Fibroblast of the aortic adventitia (primary cell): ENCODE measurements at places on chromosomes 7 and 10. TPM values are rescaled to one million over a fixed set of nuclear protein-coding genes. Genes with fewer than 3 reads are reported as not detected.

Gene LIPM
- total RNA-seq = 0.82 TPM in 1 of 2 replicates, not detected in the other

Gene OR9A2
- not detected in 2 replicates for total RNA-seq

Gene TAX1BP1
- total RNA-seq = 94.9 and 102 TPM in 2 replicates

Gene DPCD
- total RNA-seq = 46.3 and 76.9 TPM in 2 replicates

Gene LGI1
- 0.16 and 0.18 TPM in 2 replicates for total RNA-seq

Gene BAG3
- 7.8 and 19.2 TPM in 2 replicates for total RNA-seq

Gene SPDYE1
- total RNA-seq = not detected in 2 replicates

Gene KNDC1
- total RNA-seq = under 0.01 and 0.41 TPM in 2 replicates

Gene TET1
- total RNA-seq = 3.3 and 9.3 TPM in 2 replicates

Gene MRLN
- not detected in 2 replicates for total RNA-seq

Gene YKT6
- total RNA-seq = 72.0 and 99.4 TPM in 2 replicates

Gene CAV1
- total RNA-seq = 154 and 598 TPM in 2 replicates

Gene CHRM2
- 1.2 and 26.4 TPM in 2 replicates for total RNA-seq

Gene LRMDA
- 3.6 and 6.3 TPM in 2 replicates for total RNA-seq

Gene TMEM236
- 0.09 and 0.16 TPM in 2 replicates for total RNA-seq

Gene MYO1G
- total RNA-seq = 0.09 TPM in 1 of 2 replicates, not detected in the other

Gene SSMEM1
- total RNA-seq = not detected in 2 replicates

Gene DENND2A
- 10.8 and 17.7 TPM in 2 replicates for total RNA-seq

Gene KCNH2
- total RNA-seq = not detected in 2 replicates

Gene TRPV5
- not detected in 2 replicates for total RNA-seq

Gene PARD3
- 42.1 and 86.8 TPM in 2 replicates for total RNA-seq

Gene CFAP69
- 3.2 and 6.4 TPM in 2 replicates for total RNA-seq

Gene NCAPG2
- total RNA-seq = 8.9 and 35.0 TPM in 2 replicates

Gene BLVRA
- total RNA-seq = 24.0 and 60.3 TPM in 2 replicates

Gene TRIL
- 0.81 and 6.3 TPM in 2 replicates for total RNA-seq

Gene UCMA
- total RNA-seq = not detected in 2 replicates

Gene BAIAP2L1
- total RNA-seq = 1.1 and 2.8 TPM in 2 replicates

Gene TMEM140
- 9.7 and 12.1 TPM in 2 replicates for total RNA-seq

Gene STN1
- total RNA-seq = 18.4 and 34.9 TPM in 2 replicates

Gene NUTM2B
- 0.09 TPM in 1 of 2 replicates, not detected in the other for total RNA-seq

Gene CAMK2B
- total RNA-seq = 6.4 TPM in 1 of 2 replicates, not detected in the other

Gene MMD2
- total RNA-seq = not detected in 2 replicates

Gene NPSR1
- total RNA-seq = not detected in 2 replicates

Gene PAXIP1
- 12.2 and 13.5 TPM in 2 replicates for total RNA-seq

Gene HOXA2
- 0.16 and 3.6 TPM in 2 replicates for total RNA-seq

Gene SLC26A4
- 0.65 and 1.8 TPM in 2 replicates for total RNA-seq

Gene CCZ1B
- 45.6 and 114 TPM in 2 replicates for total RNA-seq
